SK-N-MC (cell line): ENCODE measurements at places on chromosomes 16 and 17.

DNA sequence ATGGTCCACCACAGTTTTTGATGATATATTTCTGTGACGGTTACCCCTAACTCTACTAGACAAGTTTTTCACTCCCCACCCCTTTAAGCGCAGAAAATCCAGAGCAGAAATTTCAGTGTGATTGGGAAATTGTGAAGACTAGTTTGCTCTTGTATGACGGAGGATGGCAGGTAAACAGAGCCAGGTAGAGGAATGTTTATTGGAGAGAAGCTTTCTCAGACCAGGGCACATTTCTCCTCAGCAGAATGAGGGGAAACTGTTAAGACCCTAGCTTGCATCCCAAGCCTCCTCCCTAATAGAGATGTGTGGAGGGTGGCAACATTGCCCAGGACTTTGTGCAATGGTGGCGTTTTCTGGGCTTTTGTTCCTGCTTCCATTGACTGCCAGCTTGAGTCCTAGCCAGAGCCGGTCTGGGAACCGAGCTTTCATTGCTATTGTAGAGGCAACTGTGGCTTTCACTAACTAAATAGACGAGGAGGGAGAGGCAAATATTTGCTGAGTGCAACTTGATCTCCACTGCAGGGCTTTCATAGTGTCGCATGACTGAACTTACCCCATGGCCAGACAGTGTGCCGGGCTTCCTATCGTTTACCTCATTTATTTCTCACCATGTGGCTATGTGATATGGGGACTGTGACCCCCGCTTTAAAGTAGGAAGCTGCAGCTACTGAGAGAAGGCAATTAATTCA is 159.6 kb upstream of the MPHOSPH6 start:
- no peak for DNase-seq

GRCh38 chr16:66503612-66504011 is 46.3 kb downstream of the TK2 start:
- DNase-seq, result no peak

DNA sequence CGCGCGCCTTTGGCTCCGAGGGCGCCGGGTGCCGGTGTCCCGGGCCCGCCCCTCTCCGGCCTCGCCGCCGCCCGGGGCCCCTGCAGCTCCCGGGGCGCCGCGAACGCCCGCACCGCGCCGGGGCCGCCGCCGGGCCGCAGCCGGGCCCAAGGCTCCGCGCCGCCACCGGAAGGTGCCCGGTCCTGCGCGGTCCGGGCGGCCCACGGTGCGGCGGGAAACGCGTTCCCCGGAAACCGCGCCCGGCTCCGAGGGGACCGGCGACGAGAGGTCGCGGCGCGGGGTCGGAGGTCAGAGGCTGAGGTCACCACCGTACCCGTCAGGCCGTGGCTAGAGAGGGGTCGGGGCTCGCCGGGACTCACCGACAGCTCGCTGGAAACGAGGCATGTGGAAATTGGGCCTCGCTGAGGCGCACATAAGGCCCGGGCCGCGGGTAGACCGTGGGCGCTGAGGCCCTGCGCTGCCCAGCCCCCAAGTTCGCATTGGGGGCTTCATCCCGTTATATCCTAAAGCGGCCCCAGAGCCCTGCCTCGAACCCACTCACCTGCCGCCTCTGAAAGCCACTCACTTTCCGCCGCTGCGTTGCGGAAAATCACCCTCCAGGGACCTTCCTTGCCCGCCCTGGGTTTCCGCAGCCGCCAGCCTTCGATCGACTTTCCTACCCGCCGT is at the start of gene DUS1L:
TSS of gene DUS1L (minus strand) at position 167 of the 666 bp plus-strand sequence. CDS start 745 bp downstream, outside the sequence.
- DNase-seq, result no peak

DNA sequence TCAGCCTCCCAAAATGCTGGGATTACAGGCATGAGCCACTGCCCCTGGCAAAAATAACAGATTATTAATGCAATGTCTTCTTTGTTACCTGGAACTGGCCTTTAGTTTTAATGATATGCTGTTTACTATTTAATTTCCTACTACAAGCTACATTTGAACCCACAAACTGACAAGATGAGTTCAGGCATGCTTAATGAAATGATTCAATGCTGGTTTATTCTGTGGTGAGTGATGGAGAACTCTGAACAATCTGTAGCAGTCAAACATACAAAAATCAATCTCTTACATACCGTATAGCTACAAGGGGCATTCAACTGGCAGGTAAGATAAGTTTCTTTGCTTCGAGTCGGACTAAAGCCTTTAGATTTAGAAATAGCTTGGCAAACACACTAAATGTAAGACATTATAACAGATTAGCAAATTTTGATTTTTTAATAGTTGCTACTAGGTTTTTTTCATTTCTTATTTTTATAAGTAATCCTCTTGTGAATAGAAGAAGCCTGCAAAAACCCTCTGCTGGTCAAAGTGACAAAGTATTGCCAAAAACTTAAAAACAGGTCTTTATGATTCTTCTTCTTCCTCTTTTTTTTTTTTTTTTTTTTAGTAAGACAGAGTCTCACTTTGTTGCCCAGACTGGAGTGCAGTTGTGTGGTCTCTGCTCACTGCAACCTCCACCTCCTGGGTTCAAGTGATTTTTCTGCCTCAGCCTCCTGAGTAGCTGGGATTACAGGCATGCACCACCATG is 138.5 kb downstream of the SSH2 start:
- DNase-seq, result no peak

GRCh38 chr16:31439519-31439918 is 3.1 kb downstream of the ZNF843 start:
- DNase-seq, result no peak

DNA sequence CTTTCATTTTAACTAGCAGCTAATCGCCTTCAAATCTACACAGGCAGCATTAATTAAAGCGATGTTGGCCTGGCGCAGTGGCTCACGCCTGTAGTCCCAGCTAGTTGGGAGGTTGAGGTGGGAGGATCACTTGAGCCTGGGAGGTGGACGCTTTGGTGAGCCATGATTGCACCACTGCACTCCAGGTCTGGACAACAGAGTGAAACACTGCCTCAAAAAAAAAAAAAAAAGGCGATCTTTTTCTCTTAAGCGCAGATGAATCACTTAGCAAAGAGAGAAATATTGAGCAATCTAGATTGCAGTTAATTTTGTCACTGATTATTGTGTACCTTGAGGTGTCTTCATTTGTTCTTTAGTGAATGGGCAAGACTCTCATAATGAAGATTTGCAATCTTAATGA is 12.4 kb downstream of the SNTB2 start:
- DNase-seq, result no peak

DNA sequence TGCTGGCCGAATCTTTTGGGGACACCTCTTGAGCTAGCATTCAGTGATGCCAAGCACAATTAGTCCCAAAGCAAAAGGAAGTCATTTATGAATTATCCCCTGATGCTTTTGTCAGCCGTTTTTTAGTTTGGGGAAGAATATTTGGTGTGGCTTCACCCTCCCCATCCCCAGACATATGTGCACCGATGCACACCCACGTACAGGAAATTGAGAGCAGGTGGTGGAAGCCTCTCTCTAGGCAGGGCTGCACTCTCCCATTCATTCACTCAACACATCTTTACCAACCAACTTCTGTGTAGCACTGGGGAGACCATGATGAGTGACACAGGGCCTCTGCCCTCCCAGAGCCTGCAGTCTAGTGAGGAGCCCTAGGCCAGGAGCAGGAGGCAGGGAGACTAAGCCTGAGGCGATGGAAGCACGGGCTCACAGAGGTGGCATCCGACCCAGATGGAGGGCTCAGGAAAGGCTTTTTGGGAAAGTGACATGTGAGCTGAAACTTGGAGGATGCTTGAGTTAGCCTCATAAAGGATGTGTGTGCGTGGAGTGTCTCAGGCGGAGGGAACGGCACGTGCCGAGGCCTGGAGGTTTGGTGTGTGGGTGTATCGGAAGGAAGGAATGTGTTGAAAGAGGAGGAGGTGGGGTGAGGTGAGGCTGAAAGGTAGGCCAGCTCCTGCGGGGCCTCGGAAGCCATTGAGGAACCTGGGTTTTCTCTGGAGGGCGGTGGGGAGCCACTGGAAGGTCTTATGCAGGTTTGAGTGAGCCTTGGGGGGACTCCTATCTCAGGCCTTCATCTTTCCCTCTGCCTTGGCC is 43.8 kb downstream of the PSME3IP1 start:
- no peak for DNase-seq

DNA sequence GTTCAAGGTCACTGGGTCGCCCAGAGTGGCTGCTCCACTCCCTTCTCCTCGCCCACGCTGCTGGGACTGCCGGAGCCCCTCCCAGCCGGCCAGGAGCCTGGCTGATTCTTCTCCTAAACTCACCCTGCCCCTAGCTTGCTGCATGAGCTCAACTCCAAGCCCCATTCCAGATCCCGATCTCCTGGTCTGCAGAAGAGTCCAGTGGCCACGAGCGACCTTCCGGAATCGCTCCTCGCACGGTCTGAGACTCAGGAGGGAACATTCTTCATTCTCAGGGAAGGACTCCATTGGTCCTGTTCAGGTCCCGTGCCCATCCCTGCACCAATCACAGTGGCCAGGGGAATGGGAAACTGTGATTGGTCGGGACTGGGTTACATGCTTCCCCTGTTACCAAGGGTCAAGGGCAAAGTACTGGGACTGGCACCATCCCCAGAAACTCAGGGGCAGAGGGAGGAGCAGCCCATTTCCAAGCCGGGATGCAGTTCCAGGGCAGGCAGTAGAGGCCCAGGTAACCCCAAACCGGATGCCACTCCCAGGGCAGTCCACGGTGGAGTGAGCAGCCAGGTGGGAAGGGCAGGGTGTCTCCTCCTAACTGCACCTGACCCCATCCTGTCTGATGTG is 24.5 kb upstream of the CIBAR2 start:
- no peak for DNase-seq

DNA sequence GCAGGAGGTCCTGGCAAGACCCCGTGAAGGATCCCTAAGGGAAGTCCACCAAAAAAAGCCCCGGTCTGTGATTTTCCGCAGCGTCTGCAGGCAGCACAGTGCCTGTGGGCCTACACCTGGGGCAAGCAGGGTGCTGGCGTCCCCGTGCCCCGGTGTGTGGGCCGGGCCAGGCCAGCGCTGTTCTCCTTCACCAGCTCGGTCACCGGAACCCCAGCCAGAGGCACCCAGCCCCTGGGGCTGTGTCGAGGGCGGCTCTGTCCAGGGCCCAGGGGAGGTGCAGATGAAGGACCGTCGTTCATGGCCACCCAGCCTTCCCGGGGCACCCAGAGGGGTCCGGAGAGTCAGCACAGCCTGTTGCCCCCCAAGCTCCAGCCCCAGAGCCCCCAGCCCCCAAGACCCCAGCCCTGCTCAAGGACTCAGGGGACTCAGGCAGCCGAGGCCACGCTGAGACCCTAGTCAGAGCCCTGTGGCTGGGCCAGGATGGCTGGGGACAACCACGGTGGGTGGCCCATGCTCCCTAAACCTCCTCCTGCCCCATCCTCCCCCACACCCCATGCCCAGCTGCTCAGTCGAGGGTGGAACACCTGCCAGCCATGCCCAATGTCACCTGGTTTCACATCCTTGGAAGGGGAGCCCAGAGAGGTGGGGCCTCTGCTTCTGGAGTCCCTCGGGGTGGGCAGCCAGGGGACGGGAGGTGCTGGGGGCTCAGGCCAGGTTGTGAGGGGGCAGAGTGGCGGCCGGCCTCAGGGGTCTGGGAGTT is 5.7 kb upstream of the C1QTNF8 start:
- DNase-seq, result no peak

DNA sequence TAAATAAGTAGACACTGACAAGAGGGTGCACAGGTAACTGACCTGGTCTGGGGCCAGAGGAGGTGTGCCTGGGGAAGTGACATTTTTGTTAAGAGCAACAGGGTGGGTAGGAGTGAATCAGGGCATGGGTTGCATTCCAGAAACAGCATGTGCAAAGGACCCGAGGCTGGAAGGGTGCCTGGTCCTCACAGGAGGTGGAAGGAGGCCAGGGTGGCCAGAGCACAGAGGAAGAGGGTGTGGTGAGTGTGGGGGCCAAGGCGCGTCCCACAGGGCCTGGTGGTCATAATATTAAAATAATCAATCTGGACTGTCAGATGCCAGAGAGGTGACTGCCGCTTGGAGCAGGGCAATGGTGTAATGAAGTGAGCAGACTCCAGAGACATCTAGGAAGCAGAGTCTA is 14.3 kb downstream of the ARHGAP23 start:
- DNase-seq, result no peak

DNA sequence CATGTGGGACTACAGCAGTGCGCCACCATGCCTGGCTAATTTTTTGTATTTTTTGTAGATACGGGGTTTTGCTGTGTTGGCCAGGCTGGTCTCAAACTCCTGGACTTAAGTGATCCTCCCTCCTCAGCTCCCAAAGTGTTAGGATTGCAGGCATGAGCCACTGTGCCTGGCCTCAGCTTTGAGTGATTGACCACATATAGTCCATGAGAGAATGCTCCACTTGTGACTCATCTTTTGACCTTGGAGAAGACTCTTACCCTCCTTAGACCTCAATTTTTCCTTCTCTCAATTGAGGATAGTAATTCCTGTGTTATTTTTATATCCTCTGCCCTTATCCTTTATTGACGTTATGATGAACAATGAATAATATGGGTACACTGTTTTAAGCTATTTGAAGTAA is 30.9 kb upstream of the DUSP14 start:
- DNase-seq, result no peak

DNA sequence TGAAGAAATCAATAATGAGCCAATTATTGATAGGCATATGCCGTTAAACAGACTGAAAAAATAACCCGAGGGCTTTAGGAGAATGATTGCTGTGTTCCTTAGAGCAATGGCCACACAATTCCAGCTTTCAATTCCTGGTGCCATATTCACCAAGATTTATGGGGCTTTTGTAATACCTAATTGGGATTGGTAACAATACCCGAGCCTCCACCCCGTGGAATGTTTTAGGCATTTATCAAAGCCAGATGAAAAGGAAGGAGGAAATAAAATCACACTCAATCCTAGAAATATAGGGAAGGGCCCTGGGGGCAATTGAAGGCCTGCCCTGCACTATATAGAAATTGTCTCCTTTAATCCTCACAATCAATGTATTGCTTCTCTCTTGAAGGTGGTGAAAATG is 42.1 kb upstream of the MLYCD start:
- no peak for DNase-seq

- DNase-seq, result no peak
These were observed 4.8 kb downstream of the RNF222 start for GRCh38 chr17:8392674-8393469.

DNA sequence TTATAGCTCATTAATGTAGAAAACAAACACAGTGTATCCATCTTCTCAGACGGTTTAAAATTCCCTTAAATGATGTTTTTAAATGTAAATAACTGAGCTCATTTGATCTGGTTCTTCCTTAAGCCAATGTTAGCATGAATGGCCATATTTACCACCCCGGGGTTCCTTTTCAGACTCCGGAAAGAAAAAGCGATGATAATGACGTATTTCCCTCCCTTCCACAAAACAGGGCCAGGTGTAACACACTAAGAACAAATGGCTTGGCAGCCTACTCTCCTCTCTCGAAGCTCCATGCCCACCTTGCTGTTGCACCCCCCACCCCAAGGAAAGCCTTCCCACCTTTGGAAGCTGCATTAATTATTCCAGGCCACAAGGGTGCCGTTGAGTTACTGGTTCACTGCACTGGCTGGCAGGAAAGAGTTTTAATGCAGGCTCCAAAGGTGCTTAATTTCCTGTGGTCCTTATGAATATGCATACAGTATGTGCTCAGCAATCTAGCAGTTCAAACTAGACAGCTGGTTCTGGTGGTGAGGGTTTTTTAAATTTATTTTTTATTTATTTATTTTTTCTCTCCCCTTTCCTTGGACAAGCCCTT is 378.9 kb downstream of the WWOX start:
- DNase-seq, result no peak
